Left kidney (tissue), 8 donors: ENCODE measurements at places on chromosomes 2 and 18.
A peak's percentile ranks its signal among the peaks of the same experiment; 100 is the strongest.

GRCh38 chr2:225584796-225585195 lies 185.3 kb downstream of the NYAP2 start:
- DNase-seq = no peak

DNA sequence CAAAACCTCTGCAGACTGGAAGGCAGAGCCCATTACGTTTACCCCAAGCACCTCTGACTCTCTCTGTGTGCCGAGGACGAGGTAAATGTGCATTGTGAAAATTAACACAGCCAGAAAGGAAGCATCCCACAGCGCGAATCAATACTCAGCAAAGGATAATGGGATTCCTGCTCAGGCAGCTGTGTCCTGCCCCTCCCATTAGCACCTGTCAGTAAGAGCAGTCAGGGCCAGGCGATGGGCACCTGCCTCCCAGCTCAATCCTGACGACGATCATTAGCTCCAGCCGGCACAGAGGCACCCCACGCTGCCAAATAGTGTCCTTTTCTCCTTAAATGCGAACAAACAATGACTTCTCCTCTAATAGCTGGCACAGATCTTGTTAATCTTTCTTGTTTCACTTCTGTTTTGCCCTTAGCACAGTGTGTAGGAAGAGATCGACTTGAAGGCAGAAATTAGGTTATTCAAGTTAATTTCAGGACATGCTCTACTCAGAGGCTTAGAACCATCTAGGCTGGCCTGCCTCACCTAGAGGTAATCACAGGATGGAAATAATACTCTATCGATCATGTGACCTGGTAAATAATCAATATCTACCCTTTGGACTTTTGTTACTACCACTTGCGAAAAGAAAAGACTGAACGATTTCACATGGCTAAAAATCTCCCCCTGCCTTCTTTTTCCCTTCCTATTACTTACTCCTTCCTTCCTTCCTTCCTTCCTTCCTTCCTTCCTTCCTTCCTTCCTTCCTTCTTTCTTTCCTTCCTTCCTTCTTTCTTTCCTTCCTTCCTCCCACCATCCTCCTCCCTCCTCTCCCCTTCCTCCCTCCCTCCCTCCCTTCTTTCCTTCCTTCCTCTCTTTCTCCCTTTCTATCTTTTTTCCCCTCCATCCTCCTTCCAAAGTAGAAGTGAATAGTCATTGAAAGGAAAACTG lies 487.9 kb upstream of the ID2 start:
- DNase-seq = no peak

DNA sequence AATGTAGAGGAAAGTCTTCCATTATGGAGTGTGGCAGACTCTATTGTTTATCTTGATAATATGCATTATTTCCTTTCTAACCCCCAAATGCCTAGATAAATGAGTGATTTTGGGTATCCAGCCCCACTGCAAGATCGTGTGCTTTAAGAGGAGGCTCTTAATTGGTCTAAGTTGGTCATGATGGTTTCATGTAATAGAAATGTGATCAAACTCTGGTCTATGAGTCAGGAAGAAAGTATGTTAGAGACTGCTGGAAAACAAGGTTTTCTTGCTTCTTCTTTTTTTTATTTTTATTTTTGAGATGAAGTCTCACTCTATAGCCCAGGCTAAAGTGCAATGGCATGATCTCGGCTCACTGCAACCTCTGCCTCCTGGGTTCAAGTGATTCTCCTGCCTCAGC lies 344.5 kb upstream of the TNP1 start:
- no peak for DNase-seq

DNA sequence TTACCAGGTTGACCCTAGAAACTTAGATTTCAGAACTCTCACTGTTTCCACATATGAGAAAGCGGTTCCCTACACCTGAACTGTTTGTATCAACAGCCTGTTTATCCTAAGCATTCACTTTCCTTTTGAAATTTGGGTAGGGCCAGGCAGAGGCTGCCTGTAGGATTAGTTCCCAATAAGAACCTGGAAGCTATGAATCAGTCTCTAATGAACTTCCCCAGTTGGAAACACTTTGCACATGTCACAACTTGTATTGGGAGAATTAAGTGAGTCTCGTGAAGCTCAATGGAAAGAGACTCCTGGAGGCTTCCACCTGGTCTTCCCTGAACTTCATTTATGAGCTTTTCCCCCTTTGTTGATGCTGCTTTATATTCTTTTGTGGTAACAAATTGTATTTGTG lies 486.6 kb upstream of the HS6ST1 start:
- DNase-seq = no peak

- DNase-seq = no peak
Observed at GRCh38 chr2:75647771-75648170, 1.2 kb downstream of the MRPL19 start.

DNA sequence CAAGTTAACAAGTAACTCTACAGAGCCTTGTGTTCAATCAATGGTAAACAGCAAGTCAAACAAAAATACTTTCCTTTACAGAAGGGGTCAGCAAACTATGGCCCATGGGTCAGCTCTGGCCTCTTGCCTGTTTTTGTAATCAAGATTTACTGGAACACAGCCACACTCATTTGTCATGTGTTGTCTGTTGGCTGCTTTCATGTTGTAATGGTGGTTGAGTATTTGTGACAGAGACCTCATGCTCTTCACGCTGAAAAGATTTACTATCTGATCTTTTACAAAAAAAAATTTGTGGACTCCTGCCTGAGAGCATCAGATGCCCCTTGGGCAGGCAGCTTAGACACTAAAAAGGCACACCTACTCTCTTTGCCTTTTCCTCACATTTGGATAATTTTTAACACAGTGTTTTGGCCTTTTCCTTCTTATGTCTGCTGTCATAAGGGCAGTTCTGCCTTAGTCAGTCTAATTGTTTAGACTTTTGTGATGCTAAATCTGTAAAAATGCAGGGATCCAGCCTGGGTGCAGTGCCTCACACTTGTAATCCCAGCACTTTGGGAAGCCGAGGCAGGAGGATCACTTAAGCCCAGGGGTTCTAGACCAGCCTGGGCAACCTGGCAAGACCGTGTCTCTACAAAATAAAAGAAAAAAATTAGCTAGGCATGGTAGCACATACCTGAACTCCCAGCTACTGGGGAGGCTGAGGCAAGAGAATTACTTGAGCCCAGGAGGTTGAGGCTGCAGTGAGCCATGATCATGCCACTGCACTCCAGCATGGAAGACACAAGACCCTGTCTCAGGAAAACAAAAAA lies 18.3 kb downstream of the IL1B start:
- peak; percentile 21 for DNase-seq

- no peak for DNase-seq
Observed at GRCh38 chr18:6795307-6795706, 65.8 kb downstream of the ARHGAP28 start.

- DNase-seq = no peak
Observed at GRCh38 chr2:83874712-83875430, 584.2 kb downstream of the SUCLG1 start.

GRCh38 chr2:144597894-144598593 lies 78.1 kb upstream of the ZEB2 start:
- no peak for DNase-seq

DNA sequence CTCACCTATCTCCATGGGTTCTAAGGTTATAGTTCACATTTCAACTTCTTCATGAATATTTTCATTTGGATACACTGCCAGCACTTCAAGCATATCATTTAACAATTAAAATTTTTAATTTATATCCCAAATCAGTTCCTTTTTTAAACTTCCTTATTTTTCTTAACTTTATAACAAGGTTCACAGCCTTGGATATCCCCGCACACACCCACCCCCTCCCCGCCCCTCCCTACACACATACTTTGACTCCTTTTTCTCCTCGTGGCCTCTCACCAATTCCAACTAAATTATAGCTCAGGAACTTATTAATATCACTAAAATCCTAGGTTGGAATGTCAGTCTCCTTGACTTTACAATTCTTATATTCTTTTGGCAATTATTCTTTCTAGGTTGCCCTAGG lies 163.6 kb upstream of the SETBP1 start:
- DNase-seq = no peak

- no peak for DNase-seq
Observed at GRCh38 chr2:100393362-100393761, 24.1 kb downstream of the CHST10 start.

GRCh38 chr2:182655750-182656149 lies 60.3 kb upstream of the DNAJC10 start:
- no peak for DNase-seq

DNA sequence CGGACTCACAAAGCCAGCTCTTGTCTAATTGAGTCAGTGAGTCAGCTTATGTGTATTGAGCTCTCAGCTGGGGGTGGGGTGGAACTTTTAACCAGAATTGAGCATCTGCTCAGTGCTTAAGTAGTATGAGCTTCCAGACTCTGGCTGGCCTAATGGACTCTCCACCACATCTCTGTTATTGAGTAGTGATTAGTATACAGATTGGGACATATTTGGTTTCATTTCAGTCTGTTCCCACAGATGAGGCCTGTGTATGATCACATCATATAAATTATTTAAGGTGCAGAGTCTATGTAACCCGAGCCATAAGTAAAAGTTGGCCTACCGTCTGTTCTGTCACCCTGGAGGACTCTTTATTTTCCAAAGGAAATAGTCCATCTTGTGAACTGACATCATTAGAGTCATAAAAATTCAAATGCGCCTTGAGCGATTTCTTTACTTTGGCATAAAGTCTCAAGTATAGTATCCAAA lies 152.1 kb downstream of the THSD7B start:
- DNase-seq = peak; percentile 30
